ENCODE measurements at places on chromosomes 3 and 15.

GRCh38 chr3:156459434-156459833, 95.5 kb downstream of the SSR3 start:
- DNase-seq = no peak

DNA sequence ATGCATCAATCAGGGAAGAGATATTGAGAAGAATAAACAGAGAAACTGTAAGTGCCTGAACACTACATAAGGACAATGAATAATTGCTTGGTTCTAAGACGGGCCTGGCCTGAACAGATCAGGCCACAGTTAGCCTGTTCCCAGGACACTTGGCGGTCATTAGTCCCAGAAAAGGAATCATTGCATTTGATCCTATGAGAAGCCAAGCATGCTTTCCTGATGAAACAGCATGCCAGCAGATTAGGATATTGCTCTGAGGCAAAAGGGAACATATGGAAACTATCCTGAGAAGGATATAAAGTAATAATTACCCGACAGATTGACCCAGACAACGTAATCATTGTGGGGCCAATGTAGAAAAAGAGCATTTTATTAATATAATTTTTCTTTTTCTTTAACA, 51.9 kb downstream of the STRIT1 start:
- no peak for DNase-seq

- no peak for DNase-seq
Observed at GRCh38 chr15:59457103-59457502, 19.1 kb downstream of the FAM81A start.

DNA sequence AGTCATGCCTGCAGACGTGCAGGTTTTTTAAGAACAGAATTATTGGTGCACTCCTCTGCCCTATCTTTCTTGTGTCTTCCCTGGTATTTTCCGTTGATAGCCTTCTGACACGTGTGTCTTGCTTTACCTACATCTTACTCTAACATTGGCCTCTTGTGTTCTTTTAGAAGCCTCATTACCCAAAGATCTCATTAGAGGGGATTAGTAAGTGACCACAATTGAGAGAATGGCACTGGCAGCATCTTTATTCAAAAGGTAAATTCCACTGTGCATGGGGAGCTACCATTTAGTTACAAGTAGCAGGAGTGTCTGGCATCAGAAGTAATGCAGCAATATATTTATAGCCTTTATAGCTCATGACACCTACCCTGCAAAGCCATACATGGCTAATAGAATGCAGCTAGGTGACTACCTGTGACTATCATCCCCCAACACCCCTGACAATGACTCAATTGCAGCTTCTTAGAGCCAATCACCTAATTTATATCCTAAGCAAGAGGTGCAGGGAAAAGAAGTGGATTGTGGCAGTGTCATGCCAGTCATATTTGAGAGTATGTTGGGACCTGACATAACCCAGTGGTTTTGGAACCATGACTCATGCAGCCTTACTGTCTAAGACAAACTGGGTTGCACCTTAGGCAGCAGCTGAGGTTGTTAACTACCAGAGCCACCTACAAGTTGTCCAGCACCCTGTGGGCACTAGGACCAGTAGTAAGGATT, 164.8 kb downstream of the GRM7 start:
- DNase-seq = no peak

DNA sequence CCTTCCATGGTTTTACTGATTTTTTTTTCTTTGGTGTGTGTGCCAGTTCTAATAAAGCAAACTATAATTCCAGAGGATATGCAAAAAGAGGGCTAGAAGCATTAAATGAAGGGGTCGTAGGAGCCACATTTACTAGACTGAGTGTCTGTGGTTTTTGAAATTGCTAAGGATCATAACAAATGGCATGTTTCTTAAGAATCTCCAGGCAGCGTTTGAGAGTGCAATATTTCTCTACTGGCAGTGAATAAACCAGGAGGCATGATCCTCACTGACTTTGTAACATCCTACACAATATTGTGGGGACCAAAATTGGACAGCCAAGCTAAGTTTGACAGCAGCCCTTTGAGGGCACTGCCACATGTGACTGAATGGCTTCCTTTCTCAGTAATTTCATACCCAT, 115.9 kb upstream of the CCNL1 start:
- no peak for DNase-seq

- no peak for DNase-seq
Observed at GRCh38 chr3:43620831-43621655, 768 bp downstream of the ANO10 start.

DNA sequence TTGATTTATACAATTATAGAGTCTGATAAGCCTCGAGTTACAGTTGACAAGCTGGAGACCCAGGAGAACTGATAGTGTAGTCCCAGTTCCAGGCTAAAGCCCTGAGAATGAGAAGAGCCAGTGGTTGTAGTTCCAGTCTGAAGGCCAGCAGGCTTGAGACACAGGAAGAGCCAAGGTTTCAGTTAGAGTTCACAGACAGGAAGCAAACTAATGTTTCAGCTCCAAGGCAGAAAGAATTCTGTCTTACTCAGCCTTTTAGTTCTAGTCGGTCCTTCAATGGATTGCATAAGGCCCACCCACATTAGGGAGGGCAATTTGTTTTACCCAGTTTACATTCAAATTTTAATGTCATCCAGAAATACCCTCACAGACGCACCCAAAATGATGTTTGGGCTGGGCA, 102.7 kb downstream of the CDIN1 start:
- DNase-seq = no peak

- DNase-seq = no peak
Observed at GRCh38 chr15:47364230-47365141, 352.8 kb upstream of the SEMA6D start.

GRCh38 chr3:74661672-74662071, 47.2 kb upstream of the CNTN3 start:
- no peak for DNase-seq

DNA sequence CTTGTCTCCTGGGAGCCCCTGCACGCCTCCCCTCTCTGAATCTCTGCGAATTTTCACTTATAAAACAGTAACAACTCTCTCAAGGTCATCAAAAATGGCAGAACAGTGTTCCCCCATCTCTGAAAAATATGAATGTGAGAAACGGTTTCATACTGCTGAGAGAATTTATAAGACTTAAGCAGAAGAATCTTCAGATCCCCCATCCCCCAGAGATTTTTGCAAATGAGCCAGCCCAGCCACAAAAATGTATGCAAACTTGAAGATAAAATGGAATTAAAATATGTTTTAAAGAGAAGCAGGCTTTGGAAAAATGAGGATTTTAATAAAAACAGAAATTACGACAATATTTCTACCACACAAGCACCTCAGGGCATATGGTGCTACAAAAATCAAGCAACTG, 173.0 kb downstream of the STT3B start:
- no peak for DNase-seq

GRCh38 chr3:173725507-173725906, 328.0 kb downstream of the NLGN1 start:
- DNase-seq = no peak

GRCh38 chr15:52181938-52182780, 9.0 kb downstream of the GNB5 start:
- no peak for DNase-seq

DNA sequence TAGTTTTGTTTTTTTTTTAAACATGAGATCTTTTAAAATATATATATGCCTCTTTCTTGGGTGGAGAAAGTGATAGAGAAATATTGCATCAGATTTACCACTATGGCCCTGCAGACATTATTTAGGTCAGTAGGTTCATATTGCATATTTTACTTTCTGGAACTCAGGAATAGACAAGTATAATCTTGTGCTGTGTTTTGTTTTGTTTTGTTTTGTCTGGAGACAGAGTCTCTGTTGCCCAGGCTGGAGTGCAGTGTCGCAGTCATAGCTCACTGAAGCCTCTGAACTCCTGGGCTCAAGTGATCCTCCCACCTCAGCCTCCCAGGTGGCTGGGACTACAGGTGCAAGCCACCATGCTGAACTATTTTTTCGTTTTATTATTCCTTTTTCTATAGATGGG, 21.5 kb upstream of the DUT start:
- no peak for DNase-seq

GRCh38 chr3:52532517-52532837, 1.2 kb downstream of the NT5DC2 start:
- peak; percentile 25 for DNase-seq

DNA sequence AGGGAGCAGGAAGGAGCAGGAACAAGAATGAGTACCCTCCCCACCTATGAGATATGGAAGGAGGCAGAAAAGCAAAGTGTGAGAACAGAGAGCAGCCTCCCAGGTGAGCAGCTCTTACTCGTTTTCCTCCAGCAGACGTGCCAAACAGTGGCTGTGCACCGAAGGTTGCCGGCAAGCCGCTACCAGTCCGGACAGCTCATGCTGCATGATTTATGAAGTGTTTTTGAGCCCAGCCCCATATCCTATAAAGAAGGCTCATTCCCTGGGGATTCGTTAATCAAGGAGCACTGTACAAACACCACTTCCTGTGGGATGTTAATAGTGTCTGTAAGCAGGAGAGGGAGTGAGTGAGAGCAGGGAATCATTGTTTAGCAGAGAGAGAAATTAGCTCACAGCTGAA, 118.3 kb upstream of the FOXB1 start:
- no peak for DNase-seq

- no peak for DNase-seq
Observed at GRCh38 chr15:62394079-62394478, 229.0 kb upstream of the C2CD4B start.

DNA sequence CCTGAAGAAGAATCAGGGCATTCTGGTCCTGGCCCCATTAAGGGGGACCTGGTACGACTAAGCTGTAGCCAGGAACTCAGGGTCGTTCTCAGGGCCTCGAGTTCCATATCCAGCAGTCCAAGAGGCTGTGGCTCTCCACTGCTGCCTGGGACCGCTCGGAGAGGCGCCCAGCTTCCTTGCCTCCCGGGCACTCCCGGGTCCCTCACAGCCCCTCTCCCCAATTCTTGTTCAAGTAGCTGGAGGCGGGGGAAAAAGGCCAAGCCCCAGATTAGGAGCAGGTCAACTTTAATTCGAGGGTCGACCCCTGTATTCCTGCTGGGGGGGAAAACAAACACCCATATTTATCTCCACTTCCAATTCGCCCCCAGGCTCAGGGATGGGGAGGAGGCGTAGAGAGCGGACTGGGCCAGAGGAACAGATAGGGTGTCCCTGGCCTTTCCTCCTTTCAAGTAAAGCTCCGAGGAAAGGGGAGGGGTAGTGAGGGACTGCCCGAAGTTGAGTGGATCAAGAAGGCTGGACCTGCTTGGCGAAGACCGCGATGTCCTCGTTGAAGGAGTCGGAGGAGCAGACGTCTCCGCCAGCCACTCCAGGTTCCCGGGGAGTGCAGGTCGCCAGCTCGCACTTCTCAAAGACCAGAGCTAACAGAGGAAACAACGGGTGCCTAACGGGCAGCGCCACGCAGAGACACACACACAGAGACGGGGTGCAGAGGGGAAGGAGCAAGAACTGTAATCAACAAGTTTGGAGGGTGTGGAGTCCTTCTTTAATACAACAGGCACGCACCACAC, 4.4 kb downstream of the MEIS2 start:
- DNase-seq = no peak

DNA sequence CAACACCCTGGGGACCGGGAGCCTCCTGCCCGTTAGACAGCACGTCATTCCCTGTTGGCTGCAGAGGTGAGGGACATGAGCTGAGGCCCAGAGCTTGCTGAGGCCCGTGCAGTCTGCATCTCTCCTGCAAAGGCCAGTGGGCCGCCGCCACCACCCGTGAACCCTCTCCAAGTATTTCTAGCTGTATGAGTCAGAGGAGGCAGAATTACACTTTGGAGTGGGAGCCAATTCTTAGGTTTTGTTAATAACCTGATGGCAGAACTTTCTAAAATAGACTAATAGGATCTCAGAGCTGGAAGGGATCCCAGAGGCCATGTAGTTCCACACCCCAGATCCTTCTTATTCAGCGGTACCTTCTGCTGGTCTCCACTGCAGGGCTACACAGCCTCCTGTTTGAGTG, 335.2 kb upstream of the CTDSPL start:
- no peak for DNase-seq

- no peak for DNase-seq
Observed at GRCh38 chr3:148006508-148006907, 597.3 kb downstream of the ZIC1 start.

GRCh38 chr3:64099316-64099715, 76.0 kb upstream of the PSMD6 start:
- no peak for DNase-seq

- DNase-seq = no peak
Observed at GRCh38 chr15:48796930-48797329, 13.9 kb downstream of the CEP152 start.

DNA sequence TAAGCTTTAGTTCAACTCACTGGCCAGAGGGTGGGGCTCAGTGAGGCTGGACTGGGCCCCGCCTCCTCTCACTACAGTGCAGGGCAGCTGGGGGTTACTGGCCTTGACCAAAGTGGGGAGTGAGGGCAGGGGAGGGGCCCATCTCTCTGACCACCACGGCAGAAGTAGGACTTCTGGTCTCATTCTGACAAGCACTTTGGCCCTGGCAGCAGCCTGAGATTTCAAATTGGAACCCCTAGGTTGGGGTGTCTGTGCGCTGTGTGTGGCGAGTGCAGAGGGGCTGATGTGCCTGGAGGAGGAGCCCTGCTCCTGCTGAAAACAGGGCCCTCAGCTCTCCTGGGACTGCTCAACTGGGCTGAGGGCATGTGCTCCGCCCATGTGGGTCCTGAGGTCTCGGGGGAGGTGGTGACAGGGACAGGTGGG, 60.3 kb upstream of the RPL32 start:
- no peak for DNase-seq

DNA sequence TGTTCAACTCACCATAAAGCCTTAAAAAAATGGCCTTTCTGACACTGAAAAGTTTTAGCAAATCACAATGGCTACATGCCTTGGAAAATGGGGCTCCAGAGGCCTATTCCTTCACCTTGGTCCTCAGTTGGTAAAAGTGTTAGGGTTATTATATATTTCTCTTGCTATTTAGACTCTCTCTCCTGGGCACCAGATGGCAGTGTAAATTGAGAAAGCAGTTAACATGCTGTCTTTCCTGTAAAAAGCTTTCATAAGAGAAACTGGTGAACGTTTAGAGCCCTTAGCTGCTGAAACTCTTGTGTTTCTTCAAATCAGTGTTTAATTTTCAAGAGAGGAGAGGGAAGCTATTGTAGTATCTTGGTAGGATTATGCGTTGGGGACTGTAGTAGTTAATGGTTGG, 89.9 kb downstream of the LRTM1 start:
- no peak for DNase-seq

- no peak for DNase-seq
Observed at GRCh38 chr3:4940985-4941384, 38.3 kb upstream of the BHLHE40 start.

- no peak for DNase-seq
Observed at GRCh38 chr15:80822256-80822655, 43.1 kb downstream of the CEMIP start.

GRCh38 chr3:41652931-41653330, 309.0 kb downstream of the ULK4 start:
- DNase-seq = no peak

GRCh38 chr15:40115670-40116093, 7.0 kb upstream of the BMF start:
- DNase-seq = no peak

GRCh38 chr3:16514021-16514700, 662 bp upstream of the RFTN1 start:
- DNase-seq = no peak

GRCh38 chr3:100073714-100074307, 40.5 kb downstream of the FILIP1L start:
- DNase-seq = no peak

- no peak for DNase-seq
Observed at GRCh38 chr15:62075595-62076277, 9.0 kb downstream of the C2CD4A start.

GRCh38 chr15:52121896-52122295, 9.3 kb upstream of the BCL2L10 start:
- no peak for DNase-seq

Measured in activated T-helper 9 cell treated with anti-CD3 and anti-CD28 coated beads, Interleukin-2, amount 50 U/mL, for 16 hours (primary cell).